T follicular helper cell (primary cell): ENCODE measurements at places on chromosomes 7 and 10.

GRCh38 chr7:134542195-134542771, 6.6 kb upstream of the AKR1B15 start:
- DNase-seq = no peak

- no peak for DNase-seq
Measured at GRCh38 chr7:24245362-24245761, 38.6 kb upstream of the NPY start.

DNA sequence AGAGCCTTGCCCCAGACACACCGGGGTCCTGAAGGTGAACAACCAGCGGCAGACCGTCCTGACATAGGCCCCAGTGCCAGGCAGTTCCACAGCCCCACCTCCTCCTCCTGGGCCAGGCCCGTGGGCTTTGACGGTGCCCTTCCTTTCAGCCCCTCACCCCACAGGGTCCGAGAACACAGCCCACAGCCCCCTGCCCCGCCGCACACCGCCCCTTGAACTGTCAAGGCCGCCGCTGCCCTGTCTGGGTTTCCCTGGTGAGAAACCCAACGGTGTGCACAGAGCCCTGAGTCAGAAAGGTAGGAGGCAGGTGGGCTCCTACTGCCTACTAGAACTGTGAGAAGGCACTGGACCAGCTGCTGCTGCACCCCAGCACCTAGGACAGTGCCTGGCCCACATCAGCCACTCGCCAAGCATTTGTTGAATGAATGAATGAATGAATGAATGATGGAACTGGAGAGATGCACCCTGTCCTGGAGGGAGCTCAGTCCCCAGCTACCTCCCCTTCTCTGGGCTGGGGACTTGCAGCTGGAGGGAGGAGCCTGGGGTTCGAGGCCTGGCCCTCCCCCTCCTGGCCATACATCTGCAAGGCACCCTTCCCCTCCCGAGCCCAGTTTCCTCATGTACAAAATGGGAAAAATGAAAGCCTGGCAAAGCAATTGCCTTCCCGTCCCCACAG, 117.9 kb downstream of the SLIT1 start:
- DNase-seq = no peak

- no peak for DNase-seq
Measured at GRCh38 chr7:133023370-133024071, 58.4 kb downstream of the CHCHD3 start.

- DNase-seq = no peak
Measured at GRCh38 chr7:43535810-43536585, 46.9 kb upstream of the STK17A start.

DNA sequence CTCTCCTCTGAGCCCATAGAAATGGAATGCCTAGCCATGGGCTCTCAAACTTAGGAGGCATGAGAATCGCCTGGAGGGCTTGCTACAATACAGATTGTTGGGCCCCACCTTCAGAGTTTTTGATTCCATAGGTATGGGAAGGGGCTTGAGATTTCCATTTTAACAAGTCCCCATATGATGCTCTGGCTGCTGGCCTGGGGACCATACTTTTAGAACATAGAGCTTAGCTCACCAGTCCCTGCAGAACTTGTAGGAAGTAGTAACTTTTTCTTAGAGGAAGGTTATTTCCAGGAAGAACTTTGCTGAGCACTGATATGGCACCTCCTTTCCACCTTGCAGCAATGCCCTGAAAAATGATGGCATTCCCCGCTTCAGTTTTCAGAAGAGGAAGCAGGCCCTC, 177.0 kb upstream of the ZMIZ1 start:
- DNase-seq = no peak

DNA sequence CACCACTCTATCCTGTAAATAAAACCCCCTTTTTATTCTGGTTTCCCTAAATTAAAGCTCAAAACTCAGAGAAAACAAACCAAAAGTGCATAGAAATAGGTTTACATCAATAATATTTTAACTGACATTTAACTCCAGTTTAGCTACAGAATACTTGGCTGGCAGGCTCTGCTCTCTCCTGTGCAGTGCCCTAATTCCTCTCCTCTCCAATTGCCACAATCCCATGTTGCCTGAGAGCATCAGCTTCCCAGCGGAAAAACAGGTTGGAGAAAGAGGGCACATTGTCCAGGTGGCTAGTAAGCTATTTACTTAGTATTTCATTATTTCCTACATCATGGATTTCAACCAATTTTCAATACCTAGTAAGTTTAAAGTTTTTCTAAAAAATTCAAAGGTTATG, 8.7 kb downstream of the SEMA3E start:
- no peak for DNase-seq
